CD4-positive, alpha-beta T cell treated with Interleukin-4 for 1 hour (primary cell): ENCODE measurements at places on chromosomes 16 and 17.

GRCh38 chr17:45992175-45992574, 6.9 kb upstream of the STH start:
- DNase-seq = no peak

DNA sequence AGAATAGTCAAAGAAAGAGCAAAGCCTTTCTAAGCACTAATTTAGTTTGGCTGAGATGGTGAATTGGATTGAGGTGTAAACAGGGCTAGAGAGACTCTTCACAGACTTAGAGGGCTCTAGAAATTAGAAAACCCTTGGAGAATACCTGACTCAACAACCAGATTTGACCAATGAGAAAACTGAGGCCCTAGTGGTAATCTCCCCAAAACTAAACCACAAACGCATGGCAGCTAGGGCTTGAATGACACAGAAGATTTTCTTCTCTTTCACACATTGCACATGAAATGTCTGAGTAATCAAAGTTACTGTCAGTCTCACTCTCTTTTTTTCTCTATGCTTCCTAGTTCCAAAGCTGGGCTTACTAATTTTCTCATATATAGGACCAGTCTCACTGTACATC, 314.5 kb upstream of the KCNJ16 start:
- DNase-seq = no peak

- no peak for DNase-seq
Measured at GRCh38 chr17:2916461-2916860, 120.2 kb downstream of the RAP1GAP2 start.

DNA sequence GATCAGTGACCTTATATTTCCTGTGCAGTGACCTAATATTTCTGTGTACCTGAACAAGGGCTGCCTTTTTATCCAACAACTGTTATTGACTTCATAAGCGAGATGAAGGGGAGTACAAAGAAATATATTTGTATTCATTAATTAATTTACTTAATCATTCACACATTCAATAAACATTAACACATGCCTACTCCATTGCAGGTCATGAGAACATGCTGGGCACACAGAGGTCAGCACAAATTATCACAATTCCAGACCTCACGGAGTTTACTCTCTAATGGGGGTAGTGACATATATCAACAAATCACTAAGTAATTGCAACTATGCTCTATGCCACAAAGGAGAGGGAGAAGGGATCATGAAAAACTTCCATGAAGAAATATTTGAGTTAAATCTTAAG, 614.6 kb downstream of the TOX3 start:
- no peak for DNase-seq
